ENCODE measurements at places on chromosomes 3 and 15.
A peak's percentile ranks its signal among the peaks of the same experiment; 100 is the strongest.

- DNase-seq = no peak
Observed at GRCh38 chr3:135106445-135106844, 311.4 kb downstream of the EPHB1 start.

GRCh38 chr3:16319307-16319706 is 54.3 kb downstream of the OXNAD1 start:
- DNase-seq = peak; percentile 60

- DNase-seq = no peak
Observed at GRCh38 chr3:61853912-61854311, 292.5 kb downstream of the PTPRG start.

GRCh38 chr3:195196266-195196665 is 74.7 kb downstream of the XXYLT1 start:
- DNase-seq = no peak

GRCh38 chr15:70589728-70590127 is 173.6 kb downstream of the UACA start:
- DNase-seq = no peak
